ENCODE measurements at places on chromosomes 16 and 17. TPM values are rescaled to one million over a fixed set of nuclear protein-coding genes. Genes with fewer than 3 reads are reported as not detected.
A peak's percentile ranks its signal among the peaks of the same experiment; 100 is the strongest.

DNA sequence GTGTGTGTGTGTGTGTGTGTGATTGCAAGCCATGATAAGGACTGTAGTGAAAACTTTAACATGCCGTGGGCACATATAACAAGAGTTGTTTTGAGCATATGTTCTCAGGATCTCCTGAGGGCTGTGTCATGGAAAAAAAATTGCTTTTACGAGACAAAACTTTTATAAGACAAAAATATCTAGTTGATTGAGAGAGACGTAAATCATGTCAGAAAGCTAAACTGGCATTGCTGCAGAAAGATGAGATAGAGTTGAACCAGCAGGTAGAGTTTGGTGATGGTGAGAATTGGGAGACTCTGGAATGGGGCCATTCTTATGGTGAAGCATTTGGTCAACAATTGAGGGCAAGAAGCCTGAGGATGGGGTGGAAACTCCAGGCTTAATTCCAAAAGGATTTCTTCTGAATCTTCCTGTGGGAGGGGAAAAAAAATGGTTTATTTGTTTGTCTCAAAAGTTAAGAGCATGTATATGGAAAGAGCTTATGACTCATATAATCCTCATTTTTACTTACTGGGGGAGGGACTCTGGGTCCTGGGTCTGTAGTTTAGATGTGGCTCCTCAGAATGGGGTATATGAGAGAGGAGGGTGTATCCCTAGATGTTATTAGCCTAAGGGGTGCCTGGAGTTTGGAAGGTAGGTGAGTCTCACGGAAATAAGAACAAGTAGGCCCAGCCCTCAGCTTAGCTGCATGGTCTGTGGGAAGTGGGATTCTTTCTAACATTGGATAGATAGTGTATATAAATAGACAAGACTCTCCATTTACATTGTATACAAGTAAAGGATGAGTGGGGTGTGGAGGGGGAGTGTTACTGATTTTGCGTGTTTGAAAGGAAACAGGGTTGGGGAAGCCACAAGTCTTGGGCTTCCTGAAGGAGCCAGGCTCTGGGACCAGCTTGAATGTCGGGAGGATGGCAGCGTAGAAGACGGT is 7.1 kb downstream of the MINK1 start:
- no peak for DNase-seq

DNA sequence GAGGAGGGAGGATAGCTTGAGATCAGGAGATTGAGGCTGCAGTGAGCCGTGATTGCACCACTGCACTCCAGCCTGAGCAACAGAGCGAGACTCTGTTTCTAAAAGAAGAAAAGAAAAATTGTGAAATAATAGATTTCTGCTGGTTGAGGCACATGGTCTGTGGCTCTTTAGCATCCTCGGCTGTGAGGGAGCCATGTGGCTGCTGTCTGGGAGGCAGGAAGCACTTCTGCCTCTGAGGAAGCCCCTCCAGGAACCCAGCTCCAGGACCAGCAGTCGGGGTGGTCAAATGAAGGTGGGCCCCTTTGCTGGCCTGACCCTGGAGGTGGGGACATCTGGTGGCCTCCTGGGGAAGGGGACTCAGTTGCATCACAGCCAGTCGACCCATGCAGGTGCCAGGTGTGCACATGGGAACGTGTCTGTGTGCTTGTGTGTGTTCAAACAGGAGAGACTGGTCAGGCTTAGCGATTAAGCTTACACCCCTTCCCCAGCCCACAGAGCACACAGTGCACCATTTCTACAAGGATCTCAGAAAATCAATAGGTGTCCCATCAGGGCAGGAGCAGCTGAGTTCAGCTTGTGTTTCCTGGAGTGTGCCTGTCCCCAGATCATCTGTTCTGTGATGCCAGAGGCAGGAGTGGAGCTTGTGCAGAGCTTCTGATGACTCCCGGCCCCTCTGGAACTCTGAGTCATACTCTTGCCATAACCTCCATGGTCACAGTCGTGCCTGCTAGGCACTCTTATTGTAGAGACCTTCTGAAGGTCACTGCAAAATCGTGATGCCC is 24.3 kb upstream of the MGAT5B start:
- DNase-seq, result no peak

DNA sequence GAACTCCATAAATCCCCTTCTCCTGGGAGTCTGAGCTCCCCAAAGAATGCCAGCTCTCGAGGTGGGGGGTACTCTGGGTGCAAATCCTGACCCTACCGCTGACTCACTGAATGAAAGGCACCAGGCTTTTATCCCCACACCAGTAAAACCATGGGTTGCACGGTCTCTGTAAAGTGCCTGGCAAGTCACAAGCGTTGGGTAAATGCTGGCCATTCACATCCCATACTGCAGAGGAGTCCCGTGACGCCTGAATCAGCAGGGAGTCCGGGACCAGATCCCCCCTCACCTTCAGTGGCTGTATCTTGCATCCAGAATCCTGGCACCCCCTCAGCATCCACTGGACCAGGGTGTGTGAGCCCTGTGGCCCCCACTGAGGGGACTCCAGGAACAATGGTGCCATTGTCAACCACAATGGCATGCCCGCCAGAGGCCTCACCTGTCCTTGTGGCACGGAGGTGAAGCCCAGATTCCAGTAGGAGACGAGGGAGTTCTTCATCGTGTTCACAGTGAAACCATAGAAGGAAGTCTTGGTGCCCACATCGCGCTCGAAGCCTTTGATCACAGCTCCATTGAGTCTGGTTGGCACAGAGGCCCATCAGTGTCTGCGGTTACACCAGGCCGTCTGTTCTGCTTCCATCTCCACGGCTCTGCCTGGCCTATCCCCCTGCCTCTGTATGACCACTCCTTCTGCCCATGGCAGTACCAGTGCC is 13.3 kb downstream of the ST6GALNAC2 start:
- DNase-seq, result no peak

GRCh38 chr17:8125947-8126490 is 2.1 kb upstream of the HES7 start:
- DNase-seq, result no peak

DNA sequence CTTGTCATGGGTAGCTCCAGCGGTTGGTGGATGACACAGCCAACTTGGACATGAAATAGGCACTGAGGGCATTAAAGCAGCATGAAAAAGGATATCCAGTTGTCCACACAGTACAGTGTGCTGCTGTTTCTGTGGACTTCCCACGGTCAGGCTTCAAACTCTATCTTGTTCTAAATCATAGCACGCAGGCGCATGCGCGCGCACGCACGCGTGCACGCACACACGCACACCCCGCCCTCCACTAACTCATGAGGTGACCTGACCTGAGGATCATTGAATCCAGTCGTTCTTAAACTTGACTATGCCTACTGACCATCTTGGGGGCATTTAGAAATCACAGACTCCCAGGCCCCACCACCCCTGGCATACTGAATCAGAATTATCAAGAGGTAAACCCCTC is 361.4 kb downstream of the CA10 start:
- no peak for DNase-seq

DNA sequence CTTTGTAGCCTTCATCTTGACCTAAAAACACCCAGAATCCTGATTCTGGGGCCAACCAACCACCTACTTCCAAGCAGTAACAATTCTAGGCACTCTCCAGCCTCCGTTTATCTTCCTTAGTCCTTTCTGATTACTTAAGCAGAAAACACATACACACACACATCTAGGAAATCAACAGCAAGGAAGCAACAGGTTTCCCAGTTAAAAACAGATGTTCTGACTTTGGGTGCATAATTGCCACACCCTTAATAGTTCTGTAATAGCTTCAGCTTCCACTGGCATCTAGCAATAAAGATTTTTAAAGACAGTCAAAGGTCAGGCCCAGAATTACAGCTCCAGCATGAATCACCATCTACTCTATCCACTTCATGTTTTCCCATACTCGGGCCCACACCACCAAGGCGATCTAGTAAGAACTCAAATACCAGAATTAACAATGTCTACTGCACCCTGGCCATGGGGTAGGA is 2.6 kb downstream of the ARHGAP17 start:
- DNase-seq, result peak; percentile 45

- DNase-seq, result peak; percentile 86
Measured at GRCh38 chr17:7219812-7220592, at the start of the genes ACADVL and DLG4. ACADVL (plus strand) TSS chr17:7219938; CDS start chr17:7219985, 47 bp downstream. DLG4 (minus strand) TSS chr17:7219836.

DNA sequence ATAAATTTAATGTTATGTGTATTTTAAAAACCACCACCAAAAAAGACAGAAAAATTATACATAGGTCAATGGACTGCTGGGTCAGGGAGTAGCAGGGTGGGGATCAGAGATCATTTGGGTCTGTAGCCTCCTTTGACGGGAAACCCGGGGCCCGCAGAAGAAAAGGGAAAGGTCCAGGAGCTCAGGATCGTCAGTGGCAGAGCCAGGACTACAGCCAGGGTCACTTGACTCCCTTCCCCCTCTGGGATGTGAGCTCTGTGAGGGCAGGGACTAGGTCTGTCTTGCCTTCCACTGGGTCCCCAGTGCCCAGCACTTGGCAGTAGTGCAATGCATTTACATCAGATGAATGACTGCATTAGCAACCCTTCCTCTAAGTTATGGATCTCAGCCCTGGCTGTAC is 62.1 kb downstream of the TOM1L2 start:
- no peak for DNase-seq

GRCh38 chr16:88593910-88594309 is 23.7 kb downstream of the ZC3H18 start:
- DNase-seq, result no peak

The EPN3 gene
- total RNA-seq, result 10.9 TPM

The CBX8 gene
- total RNA-seq, result 2.7 TPM
